Caki2 (cell line): ENCODE measurements at places on chromosomes 13 and 19.
A peak's percentile ranks its signal among the peaks of the same experiment; 100 is the strongest.

DNA sequence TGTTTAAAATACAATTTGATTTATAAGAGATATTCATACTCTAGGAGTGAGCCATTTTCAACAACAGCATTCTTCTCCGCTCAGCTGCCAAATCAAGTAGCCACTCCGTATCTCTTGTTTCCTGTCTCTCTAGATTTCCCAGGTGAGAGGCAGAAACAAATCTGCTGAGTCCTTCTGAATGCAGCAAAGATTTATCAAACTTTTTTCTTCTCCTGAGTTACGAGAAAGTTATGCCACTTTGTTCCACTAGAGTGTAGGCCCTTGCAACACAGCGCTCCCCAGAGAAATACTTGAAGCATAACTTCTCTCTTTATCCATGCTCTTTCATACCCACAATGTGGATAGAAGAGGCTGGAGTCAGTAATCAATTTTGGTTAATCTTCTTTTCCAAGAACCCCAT is 1960.8 kb downstream of the OLFM4 start:
- DNase-seq = no peak

- DNase-seq = no peak
Measured at GRCh38 chr13:113815151-113816058, 48.5 kb downstream of the GAS6 start.

DNA sequence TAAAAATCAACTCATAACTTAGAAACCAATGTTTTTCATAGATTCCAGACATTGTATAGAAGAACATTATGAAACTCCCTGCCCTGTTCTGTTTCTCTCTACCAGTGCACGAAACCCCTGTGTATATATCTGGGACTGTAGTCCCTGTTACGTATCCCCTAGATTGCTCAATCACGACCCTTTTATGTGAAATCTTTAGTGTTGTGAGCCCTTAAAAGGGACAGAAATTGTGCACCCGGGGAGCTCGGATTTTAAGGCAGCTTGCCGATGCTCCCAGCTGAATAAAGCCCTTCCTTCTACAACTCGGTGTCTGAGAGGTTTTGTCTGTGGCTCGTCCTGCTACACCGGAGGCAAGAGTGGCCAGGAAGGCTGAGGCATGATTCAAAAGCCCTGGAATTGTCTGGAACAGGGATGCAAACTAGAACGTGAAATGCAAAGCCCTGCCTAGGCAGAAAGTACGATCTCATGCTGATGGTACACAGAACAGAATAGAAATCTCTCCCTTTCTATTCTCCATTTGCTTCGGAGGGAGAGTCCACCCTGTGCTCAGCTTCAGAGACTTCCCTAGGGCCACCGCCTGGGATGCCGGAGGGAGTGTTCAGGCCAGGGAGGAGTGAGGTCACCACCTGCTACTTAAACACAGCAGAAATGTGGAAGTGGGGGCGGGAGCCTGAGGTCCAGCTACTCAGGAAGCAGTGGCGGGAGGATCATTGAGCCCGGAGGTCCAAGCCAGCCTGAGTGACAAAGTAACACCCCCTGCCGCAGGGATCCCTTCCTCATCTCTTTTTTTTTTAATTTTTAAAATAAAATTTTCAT is 758 bp upstream of the ZNF888 start:
- DNase-seq = peak; percentile 17

DNA sequence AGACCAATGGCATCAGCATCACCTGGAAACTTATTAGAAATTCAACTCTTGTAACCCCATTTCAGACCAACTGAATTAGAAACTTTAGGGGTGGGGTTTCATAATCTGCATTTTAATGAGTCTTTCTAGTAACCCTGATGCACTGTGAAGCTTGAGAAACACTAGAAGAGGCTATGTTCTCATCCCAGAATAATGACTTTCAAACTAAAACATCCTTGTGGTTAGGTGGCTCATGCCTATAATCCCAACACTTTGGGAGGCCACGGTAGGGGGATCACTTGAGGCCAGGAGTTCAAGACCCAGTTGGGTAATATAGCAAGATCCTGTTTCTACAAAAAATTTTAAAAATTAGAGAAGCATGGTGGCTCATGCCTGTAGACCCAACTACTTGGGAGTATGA is 402.4 kb downstream of the DLEU7 start:
- no peak for DNase-seq

DNA sequence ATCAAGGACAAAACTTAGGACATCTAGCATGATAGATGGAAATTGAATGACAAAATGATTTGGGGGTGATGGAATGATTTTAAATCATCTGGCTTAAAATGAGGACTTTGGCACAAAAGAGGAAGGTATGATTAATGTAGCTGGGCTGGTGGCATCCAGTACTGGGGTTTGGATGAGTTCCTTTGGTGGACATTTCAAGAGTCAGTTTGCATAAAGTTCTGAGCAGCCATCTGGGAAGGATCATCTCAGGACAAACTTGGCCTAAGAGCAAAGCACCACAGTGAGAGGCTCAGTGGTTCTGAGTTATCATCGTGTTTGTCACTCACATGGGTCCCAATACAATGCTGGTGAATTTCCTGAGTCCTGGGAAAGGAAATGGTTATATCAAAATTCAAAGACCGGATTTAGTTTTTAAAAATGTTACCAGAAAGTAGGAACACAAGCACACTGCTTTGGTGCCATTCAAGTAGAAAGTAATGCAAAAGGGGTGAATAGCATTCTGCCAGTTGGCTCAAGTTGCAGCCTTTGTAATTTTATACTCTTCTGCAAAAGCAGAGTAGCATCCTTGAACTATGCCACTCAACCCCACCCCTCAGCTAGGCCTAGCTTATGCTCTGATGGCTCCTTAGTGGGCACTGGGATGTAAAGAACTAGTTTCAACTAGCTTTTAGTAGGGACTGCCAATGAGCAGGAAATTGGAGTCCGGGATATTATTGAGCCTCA is 219.0 kb downstream of the COG6 start:
- no peak for DNase-seq

- DNase-seq = no peak
Measured at GRCh38 chr19:6680141-6680540, 10.2 kb upstream of the TNFSF14 start.

GRCh38 chr19:33845498-33845897 is 48.8 kb downstream of the KCTD15 start:
- DNase-seq = no peak

GRCh38 chr19:48970139-48970766 is 5.1 kb downstream of the FTL start:
- DNase-seq = no peak

GRCh38 chr19:52936151-52936953 is 13.1 kb upstream of the ZNF888 start:
- DNase-seq = peak; percentile 62

DNA sequence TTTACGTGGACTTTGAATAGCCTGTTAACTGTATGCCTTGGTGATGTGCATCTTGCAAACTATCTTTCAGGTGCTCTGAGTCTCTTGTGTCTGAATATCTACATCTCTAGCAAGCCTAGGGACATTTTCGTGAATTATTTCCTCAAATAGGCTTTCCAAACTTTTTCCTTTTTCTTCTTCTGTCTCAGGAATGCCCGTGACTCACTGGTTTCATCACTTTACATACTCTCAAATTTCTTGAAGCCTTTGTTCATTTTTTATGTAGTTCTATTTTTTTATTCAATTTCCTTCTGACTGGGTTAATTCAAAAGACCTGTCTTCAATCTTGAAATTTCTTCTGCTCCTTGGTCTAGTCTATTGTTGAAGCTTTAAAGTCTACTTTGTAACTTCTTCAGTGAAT is 332.2 kb downstream of the OXGR1 start:
- no peak for DNase-seq

- DNase-seq = no peak
Measured at GRCh38 chr13:29195456-29195855, 375.3 kb downstream of the MTUS2 start.

DNA sequence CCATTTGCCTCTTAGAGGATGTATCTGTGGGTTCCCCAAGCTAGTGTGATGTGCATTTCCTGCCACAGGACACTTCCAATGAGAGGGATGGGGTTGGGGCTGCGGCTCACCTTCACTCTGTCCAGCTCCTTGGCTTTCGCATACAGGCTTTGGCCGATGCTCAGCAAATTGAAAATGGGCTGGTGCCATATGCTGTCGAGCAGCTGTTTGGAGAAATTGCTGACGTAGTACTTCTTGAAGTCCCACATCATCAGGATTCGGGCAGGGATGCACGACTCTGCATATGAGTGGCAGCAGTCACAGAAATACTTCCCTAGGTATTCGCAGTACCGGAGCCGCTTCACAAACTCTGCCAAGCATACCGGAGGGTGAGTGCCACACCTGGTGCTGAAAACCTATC is 37.0 kb downstream of the RUBCNL start:
- no peak for DNase-seq
